Daoy (cell line): ENCODE measurements at places on chromosomes 2 and 18. TPM values are rescaled to one million over a fixed set of nuclear protein-coding genes. Genes with fewer than 3 reads are reported as not detected.

Gene SPP2
- not detected in 2 replicates for total RNA-seq

Gene SMAD4
- total RNA-seq: 48.3 and 75.9 TPM in 2 replicates

Gene DLGAP1
- total RNA-seq: 0.27 and 2.9 TPM in 2 replicates

DNA sequence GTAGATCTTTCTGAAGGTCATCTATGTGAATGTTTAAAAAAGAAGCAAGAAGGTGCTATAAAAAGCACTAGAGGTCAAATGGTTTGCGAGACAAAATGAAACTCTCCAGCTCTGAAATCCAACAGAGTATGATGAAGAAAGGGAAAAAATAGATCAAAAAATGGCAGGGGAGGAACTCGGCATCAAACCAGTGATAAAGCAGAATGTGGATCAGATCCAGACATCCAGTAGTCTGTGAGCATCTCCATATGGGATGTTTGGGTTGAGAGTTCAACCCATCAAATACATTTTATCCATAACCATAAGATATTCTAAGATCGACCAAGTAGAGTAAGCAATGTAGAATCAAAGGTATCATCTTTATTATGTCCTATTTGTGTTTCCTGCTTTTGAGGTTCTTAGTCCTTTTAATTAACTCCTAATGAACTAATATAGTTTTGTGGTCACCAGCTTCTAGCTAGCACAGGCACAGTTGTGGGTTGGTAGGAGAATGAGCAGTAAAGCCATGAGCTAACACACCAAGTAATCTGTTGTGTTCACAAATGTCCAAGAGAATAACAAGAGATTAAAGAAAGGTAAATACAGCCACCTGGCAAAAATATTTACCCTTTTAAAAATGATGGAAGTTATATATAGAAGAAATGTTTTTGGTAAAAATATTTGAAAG lies 160.9 kb downstream of the NEDD4L start:
- no peak for DNase-seq

- no peak for DNase-seq
Observed at GRCh38 chr2:13522917-13523821, 806.4 kb downstream of the TRIB2 start.

- no peak for DNase-seq
Observed at GRCh38 chr2:101788995-101789970, 91.8 kb downstream of the MAP4K4 start.

DNA sequence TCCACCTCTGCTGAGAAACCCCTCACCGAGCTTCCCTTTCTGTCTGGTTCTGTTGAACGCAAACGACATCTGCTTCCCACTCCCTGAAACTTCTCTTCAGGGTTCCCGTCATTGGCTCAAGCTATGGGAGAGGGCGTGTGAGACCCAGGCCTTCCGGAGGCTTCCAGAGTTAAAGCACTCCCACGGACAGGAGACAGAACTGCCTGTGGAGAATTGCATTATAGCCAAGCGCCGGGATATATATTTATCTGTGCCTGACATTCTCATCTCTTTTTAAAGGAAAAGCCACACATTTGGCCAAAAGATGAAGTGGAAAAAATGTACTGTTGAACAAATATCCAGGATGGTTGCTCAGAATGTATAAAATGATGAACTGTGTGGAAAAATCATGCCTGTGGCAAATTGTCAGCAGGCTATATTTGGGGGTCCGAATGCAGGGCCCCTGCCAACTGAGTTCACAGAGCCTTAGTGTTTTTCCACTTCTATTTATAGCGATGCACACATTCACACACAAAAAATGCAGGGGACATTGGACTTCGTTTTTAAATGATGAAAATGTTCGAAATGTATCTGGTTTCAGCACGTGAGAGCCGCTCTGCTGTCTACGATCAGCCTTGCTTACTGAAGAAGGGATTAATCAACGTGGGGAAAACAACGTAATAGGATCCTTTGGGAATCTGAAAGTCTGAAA lies 59.5 kb downstream of the E2F6 start:
- no peak for DNase-seq

DNA sequence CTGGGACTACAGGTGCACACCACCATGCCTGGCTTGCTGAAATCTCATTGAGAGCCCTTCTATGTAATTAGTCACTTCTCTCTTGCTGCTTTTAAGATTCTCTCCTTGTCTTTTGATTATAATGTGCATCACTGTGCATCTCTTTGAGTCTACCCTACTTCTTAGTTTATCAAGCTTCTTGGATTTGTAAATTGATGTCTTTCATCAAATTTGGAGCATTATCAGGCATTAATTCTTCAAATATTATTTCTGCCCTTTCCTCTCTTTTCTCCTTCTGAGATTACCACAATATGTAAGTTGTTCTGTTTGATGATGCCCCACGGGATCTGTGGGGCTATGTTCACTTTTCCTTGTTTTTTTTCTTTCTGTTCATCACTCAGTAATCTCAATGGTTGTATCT lies 9.0 kb upstream of the MARCO start:
- no peak for DNase-seq

GRCh38 chr2:29006092-29006979 lies 25.2 kb downstream of the TOGARAM2 start:
- no peak for DNase-seq

Gene LYG1
- not detected in 2 replicates for total RNA-seq

DNA sequence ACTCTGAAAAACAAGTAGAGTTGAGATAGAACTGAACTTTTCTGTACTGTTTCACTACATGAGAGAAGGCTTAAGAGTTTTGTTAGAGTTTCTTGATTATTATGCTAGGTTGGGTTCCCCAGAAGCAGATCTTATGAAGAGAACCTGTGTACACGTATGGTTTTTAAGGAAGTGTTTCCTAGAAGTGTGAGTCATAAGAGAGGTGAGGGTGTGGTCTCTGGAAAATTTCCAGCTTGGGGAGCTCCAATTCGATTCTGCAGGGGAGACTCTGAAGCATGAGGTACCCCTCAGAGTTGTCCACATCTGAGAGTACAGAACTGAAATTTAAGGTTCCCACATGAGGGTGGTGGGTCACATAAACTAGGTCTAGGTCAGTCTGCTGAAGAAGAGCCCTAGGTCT lies 83.3 kb upstream of the MAP2 start:
- no peak for DNase-seq

DNA sequence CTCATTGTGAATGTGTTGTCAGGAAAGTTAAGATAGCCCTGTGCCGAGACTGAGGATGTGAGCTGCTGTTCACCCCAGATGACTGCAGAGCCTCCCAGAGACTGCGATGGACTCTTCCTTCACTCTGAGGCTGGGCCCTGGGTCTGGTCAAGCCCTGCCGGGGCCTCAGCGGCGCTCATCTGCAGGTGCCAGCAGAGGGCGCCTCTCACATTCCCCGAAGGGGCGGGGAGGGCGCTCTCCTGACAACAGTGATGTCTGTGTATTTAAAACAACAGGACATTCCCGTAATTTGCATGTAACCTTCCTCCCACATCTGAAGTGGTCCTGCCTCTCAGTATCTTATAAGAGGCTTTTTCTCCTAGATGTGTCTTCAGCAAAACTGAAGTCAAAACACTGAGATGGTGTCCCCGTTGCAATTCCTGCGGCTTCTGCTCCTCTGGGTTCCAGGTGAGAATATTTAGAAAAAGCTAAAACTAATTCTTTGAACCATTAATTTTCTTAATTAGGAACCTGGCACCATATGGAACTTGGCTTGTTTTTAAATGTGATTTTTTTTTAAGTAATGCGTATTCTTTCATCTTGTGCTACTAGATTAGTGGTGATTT lies 1377.9 kb downstream of the RPIA start:
- peak; percentile 62 for DNase-seq

GRCh38 chr2:203574824-203575223 lies 39.7 kb upstream of the RAPH1 start:
- DNase-seq: no peak

- peak; percentile 49 for DNase-seq
Observed at GRCh38 chr2:237922641-237923361, 44.0 kb upstream of the UBE2F start.

Gene COLEC12
- total RNA-seq: 1.7 and 2.6 TPM in 2 replicates

Gene NYAP2
- total RNA-seq: not detected in 2 replicates

DNA sequence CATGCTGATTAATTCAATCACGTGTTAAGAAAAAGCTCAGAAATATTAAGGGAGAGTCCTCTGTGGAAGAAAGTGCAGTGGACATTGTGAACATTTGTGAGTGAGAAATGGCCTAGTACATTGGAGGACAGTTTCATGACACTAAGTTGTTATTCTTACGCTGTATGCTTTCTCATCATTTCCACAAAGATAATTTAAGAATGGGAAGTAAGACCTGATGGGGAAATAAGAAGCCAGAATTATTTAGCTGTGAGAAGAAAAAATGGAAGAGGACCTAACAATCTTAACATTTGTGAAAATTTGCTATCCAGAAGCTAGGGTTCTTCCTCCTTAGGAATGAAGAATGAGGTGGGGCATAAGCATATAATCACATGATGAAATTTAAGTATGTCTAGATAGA lies 15.2 kb upstream of the RAPH1 start:
- no peak for DNase-seq

DNA sequence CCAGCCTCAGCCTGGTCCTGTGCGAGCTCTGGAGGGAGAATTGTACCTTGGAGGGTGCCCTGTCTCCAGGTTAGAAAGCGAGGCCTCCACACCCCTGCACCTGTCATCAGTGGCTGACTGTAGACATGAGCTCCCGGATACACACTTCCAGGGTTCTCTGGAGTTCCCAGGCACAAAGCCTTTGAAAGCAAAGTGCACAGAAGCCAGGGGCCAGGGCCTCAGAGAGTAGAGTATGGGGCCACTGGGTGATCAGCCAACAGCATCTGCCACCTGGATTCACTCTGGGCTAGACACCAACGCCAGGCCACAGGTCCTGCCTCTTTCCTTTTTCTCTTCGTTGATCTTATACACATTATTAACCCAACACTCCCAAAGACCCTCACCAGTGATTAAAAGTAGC lies 239.4 kb upstream of the HDAC4 start:
- DNase-seq: no peak

Gene INHA
- 0.36 and 0.80 TPM in 2 replicates for total RNA-seq

Gene ANKRD36C
- total RNA-seq: 8.5 and 10.9 TPM in 2 replicates

DNA sequence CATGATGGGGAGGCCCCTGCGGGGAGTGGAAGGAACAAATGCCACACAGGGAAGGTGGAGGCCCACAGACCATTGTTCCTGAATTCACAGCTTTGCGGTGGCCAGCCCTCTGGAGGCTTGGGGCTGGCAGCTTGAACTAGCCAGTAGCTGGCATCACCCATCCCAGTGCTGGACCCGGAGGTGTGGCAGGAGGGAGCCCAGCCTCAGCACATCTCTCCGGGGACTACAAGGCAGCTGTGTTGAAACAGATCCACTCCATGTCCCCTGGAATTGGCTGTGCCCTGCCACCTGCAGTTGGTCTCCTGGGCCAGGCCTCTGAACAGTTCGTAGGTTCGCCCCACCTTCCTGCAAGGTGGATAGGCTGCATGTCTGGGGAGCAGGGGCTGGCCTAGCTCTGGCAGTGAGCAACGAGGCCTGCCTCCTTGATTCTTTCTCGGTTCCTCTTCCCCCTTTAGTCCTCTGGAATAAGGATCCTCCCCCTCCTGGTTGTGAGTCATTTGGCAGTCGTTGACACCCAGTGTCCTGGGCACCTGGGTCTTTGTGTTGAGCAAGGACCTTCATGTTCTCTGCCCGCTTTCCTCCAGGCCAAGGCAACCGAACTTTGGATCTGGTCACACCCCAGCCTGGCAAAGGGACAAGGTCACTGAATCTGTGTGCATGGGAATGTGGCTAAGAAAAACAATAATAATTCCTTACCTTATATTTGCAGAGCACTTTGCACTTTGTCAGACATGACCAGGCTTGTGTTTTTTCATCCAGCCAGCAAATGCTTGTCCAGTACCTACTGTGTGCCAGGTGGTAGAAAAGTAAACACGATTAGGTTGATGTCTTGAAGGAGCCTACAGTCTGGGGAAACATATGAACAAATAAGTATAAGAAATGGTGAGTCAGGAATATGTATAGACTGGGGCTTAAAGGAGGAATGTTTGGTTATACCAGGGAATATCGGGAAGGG lies 55.0 kb upstream of the MCFD2 start:
- DNase-seq: peak; percentile 24

DNA sequence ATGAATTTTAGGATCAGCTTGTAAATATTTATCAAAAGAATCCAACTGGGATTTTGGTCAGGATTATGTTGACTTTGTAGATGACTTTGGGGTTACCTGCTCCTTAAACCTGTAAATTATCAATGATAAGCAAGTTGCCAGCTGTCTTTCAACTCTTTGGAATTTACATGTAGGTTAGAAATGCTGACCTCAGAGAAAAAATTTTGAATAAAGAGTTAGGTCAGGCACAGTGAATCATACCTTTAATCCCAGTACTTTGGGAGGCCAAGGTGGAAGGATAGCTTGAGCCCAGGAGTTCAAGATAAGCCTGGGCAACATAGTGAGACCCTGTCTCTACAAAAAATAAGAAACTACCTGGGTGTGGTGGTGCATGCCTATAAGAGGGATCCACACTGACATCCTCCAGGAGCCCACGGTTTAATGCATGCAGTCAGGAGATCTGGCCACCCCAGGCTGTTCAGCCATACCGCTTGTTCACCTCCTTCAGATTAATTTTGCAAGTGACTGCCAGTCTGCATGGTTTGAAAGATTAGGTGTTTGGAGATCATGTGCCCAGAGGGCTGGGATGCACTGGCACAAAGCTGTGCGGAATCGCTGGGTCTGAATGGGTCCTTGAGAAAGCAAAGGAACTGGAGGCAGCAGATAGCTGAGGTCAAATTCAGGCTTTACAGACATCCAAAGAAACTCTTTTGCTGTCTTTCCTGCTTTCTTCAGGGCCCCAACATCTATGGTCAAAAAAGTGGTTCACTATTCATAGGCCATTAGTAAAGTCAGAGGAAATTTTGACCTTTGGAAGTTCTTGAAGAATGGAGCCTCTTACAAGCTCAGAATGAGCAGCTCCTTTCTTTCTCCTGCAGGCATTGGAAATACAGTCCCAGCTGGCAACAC lies 83.4 kb upstream of the TXNDC2 start:
- no peak for DNase-seq

DNA sequence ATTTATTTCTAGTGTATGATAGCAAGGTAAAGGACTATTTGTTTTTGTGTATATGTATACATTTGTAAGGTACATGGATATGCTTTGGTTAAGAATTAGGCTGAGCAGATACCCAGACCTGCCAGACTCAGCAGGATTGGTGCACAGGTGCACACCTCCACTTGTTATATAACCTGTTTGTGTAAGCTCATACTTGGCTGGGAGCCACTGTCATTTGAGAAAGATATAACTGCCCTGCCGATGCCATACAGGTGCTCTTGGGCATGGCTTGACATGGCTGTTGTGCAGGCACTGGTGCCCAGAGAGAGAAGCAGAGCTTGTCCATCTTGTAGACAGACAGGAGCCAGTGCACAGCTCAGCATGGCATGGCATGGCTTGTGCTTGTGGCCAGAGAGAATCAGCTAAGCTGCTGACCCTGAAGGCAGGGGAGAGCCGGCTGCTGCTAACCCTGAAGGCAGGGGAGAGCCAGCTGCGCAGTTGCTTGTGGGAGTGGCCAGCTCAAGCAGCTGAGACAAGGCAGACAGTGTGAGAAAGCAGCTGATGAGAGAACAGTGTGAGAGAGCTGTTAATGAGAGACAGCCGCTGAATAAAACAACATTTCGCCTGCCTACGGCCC lies 136.5 kb downstream of the RNF144A start:
- no peak for DNase-seq

Gene CCDC141
- not detected in 2 replicates for total RNA-seq

- DNase-seq: no peak
Observed at GRCh38 chr2:42696987-42697386, 66.9 kb downstream of the OXER1 start.
